ENCODE measurements at places on chromosomes 4 and X.

DNA sequence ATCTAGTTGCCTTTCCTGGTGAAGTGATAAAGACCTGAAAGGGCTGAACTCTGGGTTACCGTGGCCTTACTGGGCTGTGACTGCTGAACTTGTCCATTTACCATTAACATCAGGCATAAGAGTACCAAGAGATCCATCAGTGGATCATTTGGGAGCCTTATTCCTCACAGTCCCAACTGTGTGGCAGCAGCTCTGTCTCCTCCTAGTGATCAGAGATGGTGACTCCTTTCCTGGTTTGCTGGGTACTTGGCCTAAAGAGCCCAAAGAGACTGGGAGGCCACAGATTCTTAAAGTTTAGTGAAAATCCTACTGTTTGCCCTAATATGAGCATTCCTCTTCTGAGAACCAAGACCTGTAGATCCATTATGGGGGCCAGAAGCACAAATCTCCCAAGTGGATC lies 56.3 kb upstream of the ATP6AP2 start:
- no peak for DNase-seq

GRCh38 chr4:6362896-6363295 lies 93.2 kb downstream of the WFS1 start:
- DNase-seq: peak; percentile 34

DNA sequence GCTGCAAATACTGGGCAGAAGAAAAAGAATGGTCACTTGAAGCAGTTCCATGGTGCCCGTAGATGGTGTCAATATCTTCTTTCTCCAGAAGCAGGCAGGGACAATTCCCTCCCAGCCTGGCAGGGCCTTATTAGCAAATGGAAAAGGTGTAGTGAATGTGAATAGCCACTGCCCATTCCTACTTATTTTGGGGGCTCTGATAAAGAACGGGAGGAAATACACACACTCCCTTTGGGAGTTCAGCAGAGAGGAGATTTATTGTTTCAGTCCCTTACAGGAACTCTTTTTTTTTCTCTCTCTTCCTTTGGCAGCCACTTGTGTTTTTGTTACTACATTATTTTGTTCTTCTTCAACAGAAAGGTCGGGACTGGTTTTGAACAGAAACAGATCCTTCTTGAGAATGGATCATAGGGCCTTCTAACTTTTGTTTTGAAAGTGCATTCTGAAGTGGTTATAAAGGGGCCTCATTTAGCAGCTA lies at the start of gene EMCN:
Gene EMCN, minus strand, starts transcription at position 159 of the 478 bp plus-strand sequence. Its CDS starts 108 bp downstream, at position 51.
- DNase-seq: no peak

- DNase-seq: no peak
Measured at GRCh38 chr4:148955564-148956297, 513.5 kb upstream of the NR3C2 start.

- no peak for DNase-seq
Measured at GRCh38 chr4:93267747-93268146, 560.8 kb upstream of the ATOH1 start.

GRCh38 chr4:173230062-173230461 lies 61.5 kb downstream of the GALNT7 start:
- DNase-seq: no peak

DNA sequence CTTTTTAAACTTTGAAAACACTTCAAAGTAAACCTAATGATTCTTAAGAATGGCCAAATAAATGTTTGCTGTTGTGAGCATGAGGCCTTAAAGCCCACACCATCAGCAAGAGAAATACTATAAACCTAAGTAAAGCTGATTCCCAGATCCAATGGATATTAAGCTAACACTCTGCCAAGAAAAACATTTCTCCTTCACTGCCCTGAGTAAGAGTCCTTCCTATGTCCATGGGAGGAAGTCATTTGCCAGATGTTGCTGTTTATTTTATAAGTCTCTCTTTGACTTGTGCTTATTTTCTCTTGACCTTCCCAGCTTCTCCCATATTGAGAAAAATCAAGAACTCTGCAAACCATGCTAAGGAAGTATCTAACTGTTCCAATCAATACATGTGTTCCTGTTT lies 154.3 kb upstream of the EDNRA start:
- no peak for DNase-seq

DNA sequence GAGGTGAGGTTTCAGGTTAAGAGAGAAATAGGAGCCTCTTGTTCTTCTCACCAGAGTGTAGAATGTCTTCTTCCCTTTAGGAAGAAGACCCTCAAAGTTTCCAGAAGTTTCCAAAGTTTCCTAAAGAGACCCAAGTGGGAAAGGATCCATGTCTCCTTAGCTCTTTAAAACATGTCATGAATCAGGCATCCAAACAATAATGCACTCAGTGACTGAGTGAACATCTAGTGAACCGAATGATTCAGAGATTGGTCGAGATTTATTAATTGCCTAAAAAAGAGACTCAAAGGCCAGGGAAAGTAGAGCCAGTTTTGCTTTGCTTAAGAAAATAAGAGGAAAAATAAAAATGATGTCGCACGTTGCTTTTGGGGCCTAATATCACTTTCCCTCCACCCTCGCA lies 29.4 kb downstream of the FGF5 start:
- no peak for DNase-seq

DNA sequence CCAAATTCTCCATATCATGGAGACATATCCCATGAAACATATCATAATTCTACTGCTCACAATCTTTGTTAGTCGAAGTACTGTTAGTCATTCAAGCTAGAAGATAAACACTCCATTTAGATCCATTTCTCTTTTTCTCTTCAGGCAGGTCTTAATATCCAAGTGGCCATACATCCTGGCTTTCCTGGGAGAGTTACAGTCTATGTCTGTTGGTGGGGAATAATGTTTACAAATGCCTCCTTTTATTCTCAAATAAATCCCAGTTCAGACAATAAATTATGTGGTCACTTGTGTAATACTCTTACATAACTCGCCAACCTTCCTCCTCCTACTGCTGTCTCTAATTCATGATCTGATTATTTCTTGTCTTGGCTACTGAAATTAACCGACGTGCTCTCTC lies 82.1 kb downstream of the VCX3B start:
- no peak for DNase-seq

DNA sequence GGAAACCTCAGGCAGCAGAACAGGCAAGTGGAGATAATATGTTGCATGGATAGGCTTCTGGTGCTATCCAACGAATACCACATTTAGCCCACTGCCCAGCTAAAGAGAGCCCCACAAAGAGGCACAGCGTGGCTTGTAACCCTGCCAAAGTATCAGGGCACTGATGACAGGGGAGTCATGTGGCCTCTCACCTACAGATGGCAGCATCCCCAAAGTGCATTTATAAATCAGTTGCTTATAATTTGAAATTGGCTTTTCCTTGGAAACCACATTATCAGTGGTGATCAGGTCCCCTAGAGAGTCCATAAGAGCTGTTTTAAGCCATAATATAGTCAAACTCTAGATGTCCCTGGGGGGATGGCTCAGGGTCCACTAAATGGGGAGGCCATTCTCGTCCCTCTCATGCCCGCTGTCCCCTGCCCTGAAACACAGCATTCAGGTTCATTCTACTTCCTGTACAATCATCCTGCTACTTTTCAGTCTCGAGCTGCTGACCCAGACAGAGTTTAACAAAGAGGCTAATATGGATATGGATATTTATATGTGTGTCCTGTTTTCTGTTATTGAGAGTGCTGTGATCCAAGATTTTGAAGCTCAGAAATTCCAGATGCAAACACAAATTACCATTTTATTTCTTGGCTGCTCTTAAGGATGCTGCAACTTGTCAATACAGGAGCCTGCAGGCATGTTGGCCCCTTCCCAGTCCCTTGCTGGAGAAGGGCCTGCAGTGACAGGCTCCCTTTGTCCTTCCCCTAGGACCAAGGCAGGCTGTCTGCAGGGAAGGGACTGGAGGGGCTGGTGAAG lies 28.5 kb downstream of the SRPX start:
- no peak for DNase-seq

- DNase-seq: no peak
Measured at GRCh38 chr4:77093401-77093800, 17.6 kb upstream of the CCNI start.
